ENCODE measurements at places on chromosomes 6 and 20.

DNA sequence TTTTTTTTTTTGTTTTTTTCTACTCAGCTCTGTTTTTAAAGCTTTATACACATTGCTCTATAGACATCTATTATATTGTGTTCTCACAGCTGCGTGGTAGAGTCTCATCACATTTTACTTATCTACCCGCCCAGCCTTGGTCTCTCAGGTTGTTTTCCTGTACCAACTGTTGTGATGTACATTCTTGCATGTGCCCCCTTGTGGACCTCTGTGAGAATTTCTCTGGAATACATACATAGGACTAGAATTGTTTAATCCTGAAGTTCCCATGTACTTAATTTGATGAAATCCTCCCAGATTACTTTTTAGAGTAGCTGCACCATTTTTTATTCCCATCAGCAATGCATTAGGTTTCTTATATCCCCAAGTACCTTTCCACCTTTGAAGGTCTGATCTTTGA lies 40.4 kb upstream of the TINAG start:
- peak; percentile 4 for DNase-seq

- DNase-seq = no peak
Measured at GRCh38 chr6:3533981-3534380, 77.1 kb upstream of the SLC22A23 start.

DNA sequence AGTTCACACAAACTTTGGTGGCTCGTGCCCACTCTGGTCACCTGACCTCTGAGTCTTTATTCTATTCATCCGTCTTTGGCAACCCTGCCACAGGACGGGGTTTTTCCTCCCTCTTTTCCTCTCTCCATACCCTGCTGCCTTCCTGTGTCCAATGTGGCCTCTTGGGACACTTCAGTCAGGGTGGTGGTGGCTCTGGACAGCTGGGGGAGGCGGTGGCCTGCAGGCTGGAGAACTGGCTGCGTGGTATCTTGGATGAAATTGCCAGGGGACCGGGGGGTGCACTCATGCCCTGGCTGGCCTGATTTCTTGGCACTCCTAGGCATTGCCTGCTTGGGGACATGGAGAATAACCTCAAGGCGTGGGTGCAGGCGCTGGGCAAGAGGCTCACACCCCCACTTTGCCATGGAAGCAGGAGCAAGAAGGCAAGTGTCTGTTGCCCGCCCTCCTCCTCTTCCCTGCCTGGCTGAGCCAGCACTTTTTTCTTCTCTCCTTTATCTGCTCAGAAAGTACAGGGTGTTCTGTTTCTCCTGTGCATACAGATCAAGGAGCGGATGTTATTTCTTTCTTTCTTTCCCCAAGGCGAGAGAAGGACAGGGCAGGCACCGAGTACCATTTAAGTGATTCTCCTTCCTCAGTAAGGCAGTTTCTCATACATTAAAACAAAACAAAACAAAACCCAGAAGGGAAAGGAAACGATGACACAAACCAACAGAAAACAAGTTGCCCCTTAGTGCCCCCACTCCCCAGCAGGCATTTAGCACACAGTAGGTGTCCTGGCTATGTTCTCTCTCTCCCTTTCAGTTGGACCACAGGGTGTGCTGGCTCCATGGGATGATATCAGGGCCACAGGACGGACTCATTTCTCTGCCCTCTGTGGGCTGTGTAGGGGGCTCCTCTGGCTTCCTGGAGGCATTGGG lies 155.5 kb upstream of the RNF24 start:
- DNase-seq = no peak

DNA sequence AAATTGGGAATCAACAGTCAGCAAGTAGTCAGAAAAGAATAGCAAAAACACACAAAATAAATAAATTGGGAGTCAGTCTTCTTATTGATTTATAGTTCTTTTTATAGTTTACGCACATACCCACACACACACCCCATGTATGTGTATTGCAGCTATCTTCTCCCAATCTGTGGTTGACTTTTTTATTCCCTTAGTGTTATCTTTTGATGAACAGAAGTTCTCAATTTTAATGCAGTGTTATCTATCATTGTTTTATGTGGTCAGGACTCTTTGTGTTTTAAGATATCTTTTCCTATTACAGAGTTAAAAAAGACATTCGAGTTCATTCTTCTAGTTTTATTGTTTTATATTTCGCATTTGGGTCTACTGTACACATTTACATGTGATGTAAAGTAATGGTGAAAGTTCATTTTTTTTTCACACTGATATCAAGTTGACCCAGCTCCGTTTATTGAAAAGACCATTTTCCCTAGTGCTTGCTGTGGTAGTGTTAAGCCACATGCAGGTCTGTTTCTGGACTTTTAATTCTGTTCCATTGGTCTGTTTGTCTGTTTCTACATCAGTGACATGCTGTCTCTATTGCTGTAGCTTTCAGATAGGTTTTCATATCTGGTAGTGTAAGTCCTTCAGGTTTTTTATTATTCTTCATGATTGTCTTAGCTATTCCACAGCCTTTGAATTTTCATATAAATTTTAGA lies 78.4 kb downstream of the ZFAND3 start:
- no peak for DNase-seq

- DNase-seq = no peak
Measured at GRCh38 chr6:25832307-25832662, 433 bp upstream of the SLC17A1 start.
